Osteocyte (in vitro differentiated cells): ENCODE measurements at places on chromosomes 11 and 22.

GRCh38 chr11:35305670-35306382 lies 113.5 kb downstream of the SLC1A2 start:
- H3K27me3 ChIP-seq = no peaks in the 10 kb centered on the region
- no peak overlapping the region for H3K27ac ChIP-seq

GRCh38 chr11:62433141-62433903 lies 14.5 kb downstream of the SCGB1A1 start:
- H3K4me3 ChIP-seq = no peak overlapping the region
- no peak overlapping the region for H3K27ac ChIP-seq
- DNase-seq = no peak
- peaks cover 38% of the 10 kb centered on the region for H3K4me1 ChIP-seq
- no peaks in the 10 kb centered on the region for H3K27me3 ChIP-seq

- no peak for DNase-seq
- H3K27ac ChIP-seq = no peak overlapping the region
- H3K27me3 ChIP-seq = peaks cover 40% of the 10 kb centered on the region
- peak overlapping the region; percentile 77 for H3K4me3 ChIP-seq
- H3K4me1 ChIP-seq = peaks cover 12% of the 10 kb centered on the region
These were observed 580 bp downstream of the DTX4 start for GRCh38 chr11:59172345-59173079.

- peaks cover 12% of the 10 kb centered on the region for H3K4me1 ChIP-seq
- H3K27ac ChIP-seq = no peak overlapping the region
- H3K4me3 ChIP-seq = no peak overlapping the region
- peaks cover 44% of the 10 kb centered on the region for H3K36me3 ChIP-seq
These were observed 26.6 kb upstream of the L3MBTL2 start for GRCh38 chr22:41178425-41178975.

GRCh38 chr11:6418557-6419008 lies 311 bp downstream of the APBB1 start:
- peaks cover 10% of the 10 kb centered on the region for H3K4me1 ChIP-seq
- H3K4me3 ChIP-seq = no peak overlapping the region
- no peak overlapping the region for H3K27ac ChIP-seq
- no peaks in the 10 kb centered on the region for H3K36me3 ChIP-seq

GRCh38 chr11:105937738-105938137 lies 84.3 kb downstream of the MSANTD4 start:
- H3K36me3 ChIP-seq = no peaks in the 10 kb centered on the region
- no peak overlapping the region for H3K4me3 ChIP-seq
- no peaks in the 10 kb centered on the region for H3K27me3 ChIP-seq

GRCh38 chr11:134330611-134331353 lies 1.0 kb upstream of the GLB1L2 start:
- no peaks in the 10 kb centered on the region for H3K36me3 ChIP-seq
- H3K27ac ChIP-seq = no peak overlapping the region
- H3K27me3 ChIP-seq = peaks cover 72% of the 10 kb centered on the region
- no peak for DNase-seq
- H3K4me1 ChIP-seq = peaks cover 11% of the 10 kb centered on the region
